ENCODE measurements at places on chromosomes 1 and 21.
A peak's percentile ranks its signal among the peaks of the same experiment; 100 is the strongest.

- DNase-seq = no peak
- no peaks in the 10 kb centered on the region for H3K36me3 ChIP-seq
- H3K4me1 ChIP-seq = no peaks in the 10 kb centered on the region
Measured at GRCh38 chr21:26933448-26933847, 33.4 kb downstream of the ADAMTS5 start.

DNA sequence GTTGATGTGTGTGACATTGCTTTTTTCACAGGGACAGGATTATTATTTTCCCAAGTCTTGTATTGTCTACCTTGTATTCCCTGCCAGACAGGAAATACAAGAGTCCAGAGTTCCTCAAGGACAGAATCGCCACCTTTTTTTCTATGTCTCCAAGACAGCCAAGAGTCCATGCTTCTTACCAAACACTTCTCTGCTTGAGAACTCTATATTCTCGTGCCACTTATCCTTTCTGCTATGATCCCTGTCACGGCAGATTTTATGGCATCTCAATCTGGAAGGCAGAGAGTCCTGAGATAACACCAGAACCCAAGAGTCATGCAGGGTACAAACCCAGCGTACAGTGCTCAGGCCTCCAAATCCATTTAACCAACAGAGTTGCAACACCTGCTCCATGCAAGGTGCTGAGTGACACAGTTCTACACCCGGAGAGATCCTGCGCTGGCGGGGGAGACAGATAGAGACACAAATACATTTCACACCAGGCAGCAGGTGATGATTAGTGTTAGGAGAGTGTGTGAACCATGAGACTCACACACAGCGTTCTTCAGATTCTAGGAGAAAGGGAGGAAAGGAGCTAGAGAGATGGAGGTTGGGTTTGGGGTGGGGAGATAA lies 107.6 kb downstream of the NAV1 start:
- H3K4me1 ChIP-seq = peaks cover 24% of the 10 kb centered on the region
- H3K4me3 ChIP-seq = no peak overlapping the region
- no peaks in the 10 kb centered on the region for H3K27me3 ChIP-seq
- DNase-seq = no peak
- no peak overlapping the region for H3K27ac ChIP-seq

- H3K36me3 ChIP-seq = no peaks in the 10 kb centered on the region
- DNase-seq = no peak
- H3K27me3 ChIP-seq = no peaks in the 10 kb centered on the region
- H3K27ac ChIP-seq = no peak overlapping the region
- H3K4me3 ChIP-seq = no peak overlapping the region
Measured at GRCh38 chr21:25453524-25453923, 153.8 kb downstream of the MRPL39 start.

- H3K27ac ChIP-seq = no peak overlapping the region
- H3K4me3 ChIP-seq = peak overlapping the region; percentile 60
- H3K27me3 ChIP-seq = no peaks in the 10 kb centered on the region
- peaks cover 8% of the 10 kb centered on the region for H3K4me1 ChIP-seq
- no peaks in the 10 kb centered on the region for H3K36me3 ChIP-seq
Measured at GRCh38 chr1:241640867-241641622, 876 bp upstream of the CHML start.

DNA sequence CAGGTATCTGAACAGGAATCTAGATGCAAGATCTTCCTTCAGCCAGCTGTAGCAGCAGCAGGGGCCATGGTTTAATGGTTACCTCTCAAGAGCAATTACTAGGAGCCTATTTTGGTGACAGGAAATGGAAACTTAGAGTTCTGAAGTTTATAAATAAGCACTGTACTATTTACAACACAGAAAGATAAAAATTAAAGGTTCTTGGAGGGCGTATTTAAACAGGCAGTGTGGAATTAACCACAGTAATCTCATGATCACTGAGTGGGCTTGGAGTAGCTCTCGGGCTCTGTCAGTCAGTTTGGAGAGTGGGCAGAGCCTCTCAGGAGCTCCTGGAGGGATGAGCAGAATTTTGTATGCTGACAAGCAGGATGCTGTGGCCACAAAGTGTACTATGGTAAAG lies 10.2 kb upstream of the FCRL5 start:
- no peak overlapping the region for H3K27ac ChIP-seq
- H3K36me3 ChIP-seq = no peaks in the 10 kb centered on the region
- H3K4me1 ChIP-seq = peaks cover 16% of the 10 kb centered on the region

DNA sequence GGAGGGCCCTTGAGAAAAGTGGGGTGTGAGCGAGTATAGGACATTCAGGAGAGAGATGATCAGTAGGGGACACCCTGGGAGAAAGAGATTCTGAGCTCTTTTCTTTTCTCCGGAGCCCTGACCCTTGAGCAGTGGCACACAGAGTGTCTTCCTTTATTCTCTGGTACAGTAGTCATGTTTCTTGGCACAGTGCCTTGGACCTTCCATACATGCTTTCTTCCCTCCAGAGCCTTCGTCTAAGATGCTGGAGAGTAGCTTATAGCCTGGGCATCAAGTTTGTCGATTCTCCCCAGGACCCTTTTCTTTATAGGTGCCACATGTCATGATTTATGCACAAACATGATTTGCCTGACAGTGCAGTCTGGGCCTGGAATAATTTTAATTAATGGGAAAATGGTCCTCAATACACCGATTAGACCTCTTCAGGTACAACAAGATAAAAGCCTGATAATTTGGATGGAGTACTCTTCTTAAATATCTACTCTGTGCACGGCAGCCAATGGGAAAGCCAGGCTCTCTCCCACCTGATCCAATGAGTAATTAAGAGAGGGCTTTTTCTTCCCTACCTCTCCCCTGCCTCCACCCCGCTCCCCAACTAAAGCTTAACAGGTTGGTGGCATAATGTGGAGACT lies at the start of gene TBX19:
Gene TBX19, plus strand, starts transcription at position 582 of the 632 bp plus-strand sequence. CDS start 214 bp downstream, outside the sequence.
- H3K27me3 ChIP-seq = no peaks in the 10 kb centered on the region
- H3K27ac ChIP-seq = no peak within 1 kb of the TSS
- no peak within 1 kb of the TSS for H3K4me3 ChIP-seq

- no peak for DNase-seq
- no peaks in the 10 kb centered on the region for H3K27me3 ChIP-seq
- H3K4me3 ChIP-seq = no peak overlapping the region
- H3K27ac ChIP-seq = no peak overlapping the region
- H3K4me1 ChIP-seq = peaks cover 42% of the 10 kb centered on the region
- no peaks in the 10 kb centered on the region for H3K36me3 ChIP-seq
Measured at GRCh38 chr21:45297329-45297728, 9.6 kb upstream of the POFUT2 start.

GRCh38 chr21:33666153-33666552 lies 23.9 kb downstream of the ITSN1 start:
- no peaks in the 10 kb centered on the region for H3K36me3 ChIP-seq
- no peak overlapping the region for H3K4me3 ChIP-seq
- no peaks in the 10 kb centered on the region for H3K27me3 ChIP-seq
- DNase-seq = no peak
- H3K27ac ChIP-seq = no peak overlapping the region

DNA sequence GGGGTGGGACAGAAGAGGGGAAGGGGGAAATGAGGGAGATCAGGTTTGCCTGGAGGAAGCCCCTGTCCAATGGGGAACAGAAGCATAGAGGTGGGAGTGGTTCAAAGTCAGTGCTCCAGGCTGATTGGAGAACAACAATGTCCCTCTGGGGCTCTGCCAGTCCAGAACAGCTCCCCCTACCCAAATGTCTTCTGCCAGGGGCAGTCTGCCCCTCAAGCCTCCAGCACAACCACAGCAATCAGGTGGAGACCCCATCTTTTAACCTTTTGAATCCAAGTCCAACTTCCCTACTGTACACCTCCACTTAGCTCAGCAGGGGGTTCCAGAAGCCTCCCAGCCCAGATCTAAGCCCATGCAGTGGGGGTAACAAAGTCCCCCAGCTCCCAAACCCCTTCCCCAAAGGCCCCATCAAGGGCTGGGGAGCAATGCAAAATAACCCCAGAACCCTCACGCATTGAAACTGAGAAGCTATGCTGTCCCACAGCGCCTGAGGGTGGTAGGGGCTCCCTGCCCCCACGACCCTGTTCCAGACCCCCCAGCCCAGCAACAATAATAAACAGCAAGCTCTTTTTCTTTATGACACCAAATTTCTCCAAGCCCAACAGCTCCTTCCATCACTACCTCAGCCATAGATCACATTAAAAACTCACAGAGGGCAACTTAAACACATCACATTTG lies 3.3 kb downstream of the AHDC1 start:
- peak overlapping the region; percentile 49 for H3K27ac ChIP-seq
- DNase-seq = peak; percentile 60
- no peaks in the 10 kb centered on the region for H3K36me3 ChIP-seq
- H3K27me3 ChIP-seq = no peaks in the 10 kb centered on the region
- no peak overlapping the region for H3K4me3 ChIP-seq

GRCh38 chr21:41258617-41259016 lies 58.0 kb upstream of the FAM3B start:
- H3K27me3 ChIP-seq = no peaks in the 10 kb centered on the region
- no peak overlapping the region for H3K27ac ChIP-seq
- H3K4me3 ChIP-seq = no peak overlapping the region
- no peaks in the 10 kb centered on the region for H3K4me1 ChIP-seq
- no peak for DNase-seq
- peaks cover 6% of the 10 kb centered on the region for H3K36me3 ChIP-seq

DNA sequence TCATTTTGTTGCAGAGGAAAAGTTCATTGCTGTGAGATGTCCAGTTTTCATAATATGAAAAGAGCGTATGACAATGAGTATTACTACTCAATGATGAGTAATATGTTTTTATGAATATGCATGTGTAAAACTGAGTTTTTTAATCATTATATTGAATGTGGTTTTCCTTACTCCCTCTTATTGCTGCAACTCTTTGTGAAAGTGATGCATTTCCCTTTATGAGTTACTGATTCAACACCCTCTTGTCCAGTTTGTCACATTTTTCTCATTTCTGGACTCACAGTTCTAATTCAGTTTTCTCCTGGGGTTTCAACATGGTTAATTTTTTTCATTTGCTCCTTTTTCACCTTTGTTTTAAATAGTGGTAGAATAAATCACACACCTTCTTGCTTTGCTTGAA lies 35.2 kb upstream of the KCNJ15 start:
- H3K36me3 ChIP-seq = no peaks in the 10 kb centered on the region
- no peak for DNase-seq
- H3K4me3 ChIP-seq = no peak overlapping the region
- H3K27me3 ChIP-seq = no peaks in the 10 kb centered on the region
- H3K27ac ChIP-seq = no peak overlapping the region
- no peaks in the 10 kb centered on the region for H3K4me1 ChIP-seq

- no peaks in the 10 kb centered on the region for H3K27me3 ChIP-seq
- H3K27ac ChIP-seq = peak overlapping the region; percentile 80
- H3K4me3 ChIP-seq = no peak overlapping the region
- H3K4me1 ChIP-seq = peaks cover 74% of the 10 kb centered on the region
- peak; percentile 98 for DNase-seq
Measured at GRCh38 chr1:160837558-160838205, 25.0 kb downstream of the CD244 start.

DNA sequence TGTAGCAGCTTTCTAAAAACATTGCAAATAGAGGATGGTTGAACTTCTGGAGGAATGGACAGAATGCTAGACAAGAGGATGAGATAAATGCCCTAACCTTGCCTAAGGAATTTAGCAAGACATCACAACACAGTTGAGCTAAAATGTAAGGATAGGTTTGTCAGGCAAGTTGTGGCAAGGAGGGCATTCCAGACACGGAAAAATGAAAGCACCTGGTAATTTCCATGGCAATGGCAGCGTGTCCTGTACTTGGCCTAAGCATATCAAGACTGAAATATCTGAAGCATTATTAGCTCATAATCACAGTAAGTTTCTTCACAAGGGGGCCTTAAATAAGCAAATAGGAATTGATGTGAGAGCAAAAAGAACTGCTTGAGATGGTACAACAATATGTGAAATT lies 105.1 kb upstream of the USP25 start:
- no peaks in the 10 kb centered on the region for H3K27me3 ChIP-seq
- no peaks in the 10 kb centered on the region for H3K36me3 ChIP-seq
- H3K4me1 ChIP-seq = no peaks in the 10 kb centered on the region
- H3K27ac ChIP-seq = no peak overlapping the region
- no peak overlapping the region for H3K4me3 ChIP-seq
- no peak for DNase-seq

GRCh38 chr1:11147197-11147770 lies 41.9 kb upstream of the ANGPTL7 start:
- no peaks in the 10 kb centered on the region for H3K27me3 ChIP-seq
- no peak for DNase-seq

- DNase-seq = peak; percentile 10
- no peak overlapping the region for H3K27ac ChIP-seq
- no peaks in the 10 kb centered on the region for H3K27me3 ChIP-seq
- H3K4me3 ChIP-seq = no peak overlapping the region
Measured at GRCh38 chr1:97791251-97791650, 129.6 kb downstream of the DPYD start.

GRCh38 chr1:26476958-26477357 lies 4.7 kb downstream of the HMGN2 start:
- DNase-seq = no peak
- no peaks in the 10 kb centered on the region for H3K27me3 ChIP-seq
- H3K27ac ChIP-seq = no peak overlapping the region
- peaks cover 18% of the 10 kb centered on the region for H3K4me1 ChIP-seq
- H3K4me3 ChIP-seq = no peak overlapping the region

Data from common myeloid progenitor, CD34-positive (primary cell).